ENCODE measurements at places on chromosomes 4 and X.

DNA sequence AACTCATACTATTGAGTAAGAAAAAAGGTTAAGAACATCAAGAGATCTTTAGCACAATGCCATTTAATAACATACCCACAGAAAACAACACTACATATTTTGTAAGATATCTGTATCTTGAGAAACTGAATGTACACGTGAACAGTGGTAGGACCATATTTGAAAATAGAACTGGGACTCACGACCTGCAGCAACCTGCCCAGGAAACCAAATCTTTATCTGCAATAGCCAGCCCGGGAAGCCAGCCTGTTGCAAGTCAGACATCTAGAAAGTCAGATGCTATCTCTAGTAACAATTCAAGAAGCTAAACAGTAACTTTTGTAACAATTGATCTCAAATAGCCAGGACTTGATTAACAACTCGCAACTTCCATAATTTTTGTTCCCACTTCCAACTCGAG lies 52.6 kb upstream of the SOD3 start:
- no peak for DNase-seq

GRCh38 chrX:2576793-2577192 lies 76.0 kb upstream of the DHRSX start:
- DNase-seq = no peak

DNA sequence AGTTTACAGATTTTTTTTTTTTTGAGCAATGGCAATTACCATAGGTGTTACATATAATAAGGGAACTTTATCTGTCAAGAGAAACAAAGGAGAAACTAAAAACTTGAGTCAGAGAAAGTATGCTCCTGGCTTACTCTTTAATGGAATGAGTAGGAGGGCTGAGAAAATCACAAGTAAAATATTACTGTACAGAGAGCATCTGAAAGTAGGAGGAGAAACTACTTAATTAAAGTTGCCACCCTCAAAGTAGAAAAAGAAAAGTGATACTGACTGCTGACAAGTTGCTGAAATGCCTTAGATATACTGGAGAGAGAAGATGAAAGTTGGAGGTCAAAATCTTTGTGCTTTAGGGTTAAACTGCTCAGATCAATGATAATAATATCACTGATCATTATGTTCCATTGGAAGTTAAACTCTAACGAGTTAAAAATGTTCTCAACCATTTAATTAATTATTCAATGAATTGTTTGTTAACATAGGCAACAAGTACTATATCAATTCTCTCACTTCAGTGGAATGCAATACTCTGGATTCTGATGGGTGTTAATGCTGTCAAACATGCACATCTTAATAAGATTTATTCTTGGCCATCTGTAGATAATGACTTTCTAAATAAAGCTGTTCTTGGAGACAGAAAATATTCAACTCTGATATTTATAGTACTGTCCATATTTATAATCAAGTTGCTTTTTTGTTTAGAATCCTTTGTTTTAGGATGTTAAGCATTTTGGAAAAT lies 61.2 kb upstream of the CAMK2D start:
- no peak for DNase-seq

- DNase-seq = peak; percentile 13
Measured at GRCh38 chr4:122577808-122578781, 42.8 kb downstream of the IL21 start.

DNA sequence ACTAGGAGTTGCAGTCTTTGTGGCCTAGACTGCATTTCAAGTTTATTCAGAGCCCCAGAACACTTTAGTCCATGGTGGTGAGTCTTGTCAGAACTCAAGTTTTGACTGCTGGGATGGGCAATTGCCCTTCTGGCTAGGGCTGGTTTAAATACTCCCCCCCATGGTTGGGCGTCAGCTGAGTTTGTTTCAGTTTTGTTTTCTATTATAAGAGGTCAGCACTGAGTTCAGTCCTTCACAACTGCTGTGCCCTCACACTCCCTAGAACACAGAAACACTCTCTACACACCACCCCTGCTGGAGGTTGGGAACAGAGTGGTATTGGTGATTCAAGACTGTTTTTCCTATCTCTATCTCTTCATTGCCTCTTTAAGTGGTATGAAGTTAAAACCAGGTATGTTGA lies 217.0 kb downstream of the GUCY2F start:
- no peak for DNase-seq

DNA sequence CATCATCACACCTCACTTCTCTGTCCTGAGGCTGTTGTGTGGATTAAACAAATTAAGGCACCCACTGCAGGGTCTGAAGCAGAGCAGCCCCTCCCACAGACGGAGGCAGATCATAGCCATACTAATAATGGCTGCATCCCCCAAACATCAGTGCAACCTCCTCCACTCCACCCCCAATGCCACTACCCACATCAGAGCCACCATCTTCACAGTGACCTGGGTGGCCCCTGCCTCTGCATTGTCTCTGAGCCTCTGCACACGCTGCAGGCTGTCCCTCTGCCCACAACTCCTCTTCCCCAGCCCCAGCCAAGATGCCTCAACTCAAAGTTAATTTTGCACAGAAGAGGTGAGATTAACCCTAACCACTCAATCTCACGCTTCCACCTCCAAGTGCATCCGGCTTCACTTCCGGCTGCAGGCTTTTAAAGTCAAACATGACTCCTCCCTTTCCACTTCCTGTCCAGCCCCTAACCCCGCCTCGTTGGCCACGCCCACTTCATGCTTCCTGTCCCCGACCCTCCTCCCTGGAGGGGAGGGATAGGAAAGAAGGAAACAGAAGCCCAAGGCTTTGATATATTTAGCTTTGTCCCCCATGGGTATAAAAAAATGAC lies 22.7 kb downstream of the JAKMIP1 start:
- no peak for DNase-seq

DNA sequence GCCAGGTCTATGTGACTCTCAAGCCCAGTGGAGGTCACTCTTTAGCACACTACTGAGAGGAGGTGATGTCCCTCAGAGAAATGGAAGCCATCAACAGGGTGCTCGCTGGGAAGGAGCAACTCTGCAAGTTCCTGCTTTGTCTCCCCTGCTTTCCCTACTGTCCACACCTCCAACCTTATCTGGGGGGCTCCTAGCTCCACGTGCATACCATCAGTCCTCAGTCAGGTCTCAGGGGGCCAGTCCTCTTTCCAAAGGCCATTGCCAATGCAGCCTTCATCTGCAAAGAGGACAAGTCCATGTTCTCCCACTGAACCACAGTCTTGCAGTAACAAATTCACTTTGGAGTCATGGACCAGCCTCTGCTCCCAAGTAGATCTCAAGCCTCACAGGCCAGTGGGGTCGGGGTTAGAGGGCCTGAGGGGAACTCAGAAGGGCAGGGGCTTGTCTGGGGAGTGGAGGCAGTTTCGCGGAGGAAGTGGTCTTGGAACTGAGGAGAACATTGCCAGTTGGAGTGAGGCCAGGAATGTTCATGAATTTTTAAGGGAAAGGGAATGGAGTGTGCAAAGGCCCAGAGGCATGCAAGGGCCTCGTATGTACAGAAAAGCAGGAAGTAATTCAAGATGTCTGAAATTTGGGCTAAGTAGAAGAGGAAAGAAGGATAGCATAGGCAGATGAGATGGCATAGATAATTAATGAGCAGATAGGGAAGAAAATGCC lies 8.9 kb downstream of the RTL5 start:
- no peak for DNase-seq

DNA sequence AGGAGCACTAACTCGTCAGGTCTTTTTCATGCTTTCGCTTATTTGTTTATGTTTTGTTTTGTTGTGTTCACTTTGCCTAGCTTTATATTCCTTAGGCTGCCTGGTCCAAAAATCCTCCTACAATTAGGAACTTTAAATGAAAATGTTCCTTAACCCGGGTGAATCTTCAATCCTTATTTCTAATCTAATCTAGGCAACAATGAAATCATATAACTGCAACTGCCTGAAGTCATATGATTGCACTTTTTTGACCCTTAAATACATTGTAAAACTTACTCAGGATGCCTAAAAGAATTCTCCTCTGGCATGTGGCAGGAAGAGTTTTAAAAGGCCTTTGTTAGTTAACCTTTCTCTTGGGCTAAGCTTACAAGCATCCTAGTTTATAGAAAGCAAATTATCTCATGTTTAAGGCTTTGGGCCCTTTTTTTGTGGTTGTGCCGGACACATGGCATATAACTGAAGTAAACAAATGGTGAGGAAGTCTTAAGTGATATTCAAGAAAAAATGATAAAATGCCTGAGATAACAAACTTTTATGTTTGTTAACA lies 279.4 kb downstream of the FAT4 start:
- no peak for DNase-seq

DNA sequence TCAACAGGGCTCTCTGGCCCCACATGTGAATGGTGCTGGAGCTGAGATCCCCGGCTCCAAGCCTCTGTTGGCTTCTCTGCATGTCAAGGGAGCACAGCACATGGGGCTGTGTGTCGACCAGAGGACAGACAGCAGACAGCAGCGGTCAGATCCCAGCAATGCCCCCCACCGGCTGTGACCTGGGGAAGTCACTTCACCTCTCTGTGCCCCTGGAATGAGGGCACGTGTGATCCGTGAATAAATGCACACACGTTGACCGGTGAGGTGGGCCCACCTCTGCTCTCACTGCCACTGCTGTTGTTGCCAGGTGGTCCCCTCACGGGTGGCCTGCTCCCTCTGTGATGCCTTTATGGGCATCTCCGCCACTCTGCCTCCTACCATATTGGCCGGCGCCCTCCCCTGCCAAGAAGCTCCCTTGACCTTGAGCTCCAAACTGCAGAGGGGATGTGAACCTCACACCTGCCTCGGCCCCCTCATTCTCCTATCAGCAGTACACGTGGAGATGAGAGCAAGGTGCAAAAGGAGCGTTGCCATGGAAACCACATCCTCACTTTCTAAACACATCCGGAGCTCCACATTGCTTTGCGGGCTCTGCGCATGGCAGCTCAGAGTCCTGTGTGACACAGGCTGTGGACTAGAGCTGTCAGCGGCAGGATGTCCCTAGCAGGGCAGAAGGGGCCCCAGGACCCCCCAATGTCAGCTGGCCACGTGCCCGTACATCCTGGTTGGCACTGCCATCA lies 75.4 kb downstream of the ABLIM2 start:
- no peak for DNase-seq

- no peak for DNase-seq
Measured at GRCh38 chr4:1903035-1903434, 31.8 kb downstream of the NSD2 start.

DNA sequence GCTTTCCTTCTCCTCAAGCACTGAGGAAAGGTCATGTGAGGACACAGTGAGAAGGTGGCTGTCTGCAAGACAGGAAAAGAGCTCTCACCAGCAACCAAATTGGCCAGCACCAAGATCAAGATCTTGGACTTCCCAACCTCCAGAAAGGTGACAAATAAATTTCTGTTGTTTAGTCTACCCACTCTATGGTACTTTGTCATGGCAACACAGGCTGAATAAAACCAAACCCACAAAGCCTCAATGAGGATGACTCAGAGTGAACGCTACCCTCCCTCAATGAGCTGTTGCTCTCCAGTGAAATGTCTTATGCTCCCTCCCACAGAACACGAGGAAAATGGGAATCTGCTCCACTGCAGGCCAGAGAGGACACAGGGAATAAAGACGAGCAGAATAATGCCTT lies 244.1 kb downstream of the RAB28 start:
- no peak for DNase-seq

DNA sequence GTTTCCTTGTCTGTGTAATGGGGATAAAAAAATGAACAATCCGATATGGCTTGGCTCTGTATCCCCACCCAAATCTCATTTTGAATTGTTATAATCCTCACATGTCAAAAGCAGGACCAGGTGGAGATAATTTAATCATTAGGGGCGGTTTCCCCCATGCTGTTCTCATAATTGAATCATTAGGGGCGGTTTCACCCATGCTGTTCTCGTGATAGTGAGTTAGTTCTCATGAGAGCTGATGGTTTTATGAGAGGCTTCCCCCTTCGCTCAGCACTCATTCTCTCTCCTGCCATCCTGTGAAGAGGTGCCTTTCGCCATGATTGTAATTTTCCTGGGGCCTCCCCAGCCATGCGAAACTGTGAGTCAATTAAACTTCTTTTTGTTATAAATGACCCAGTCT lies 633.5 kb downstream of the RAPGEF2 start:
- no peak for DNase-seq

GRCh38 chr4:25297528-25298242 lies 14.9 kb upstream of the ZCCHC4 start:
- DNase-seq = no peak

- DNase-seq = no peak
Measured at GRCh38 chrX:50871922-50872453, 38.5 kb upstream of the BMP15 start.

DNA sequence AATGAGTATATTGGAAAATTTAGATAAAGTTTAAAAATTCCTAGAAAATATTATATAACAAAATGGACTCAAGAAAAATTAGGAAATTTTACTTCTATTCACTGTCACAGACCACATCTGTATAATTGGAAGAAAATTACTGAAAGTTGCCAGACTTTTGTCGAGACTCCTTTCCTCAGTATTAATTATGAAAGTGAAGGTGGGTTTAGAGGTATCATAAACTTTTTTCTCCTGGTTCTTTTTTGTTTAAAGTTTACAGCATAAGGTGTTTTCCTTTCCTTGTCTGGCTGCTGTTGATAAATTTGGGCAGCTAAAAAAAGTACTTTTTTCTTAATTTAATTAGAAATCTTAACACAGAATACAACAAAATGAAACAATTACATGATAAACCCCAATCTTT lies 6.7 kb upstream of the TEX13D start:
- no peak for DNase-seq

- no peak for DNase-seq
Measured at GRCh38 chr4:185589067-185589836, 53.9 kb upstream of the PDLIM3 start.

GRCh38 chrX:65586491-65586890 lies 51.9 kb upstream of the LAS1L start:
- no peak for DNase-seq

GRCh38 chr4:39043861-39044363 lies 11.7 kb upstream of the TMEM156 start:
- DNase-seq = peak; percentile 31

GRCh38 chr4:142353149-142353738 lies 492.9 kb downstream of the INPP4B start:
- no peak for DNase-seq

DNA sequence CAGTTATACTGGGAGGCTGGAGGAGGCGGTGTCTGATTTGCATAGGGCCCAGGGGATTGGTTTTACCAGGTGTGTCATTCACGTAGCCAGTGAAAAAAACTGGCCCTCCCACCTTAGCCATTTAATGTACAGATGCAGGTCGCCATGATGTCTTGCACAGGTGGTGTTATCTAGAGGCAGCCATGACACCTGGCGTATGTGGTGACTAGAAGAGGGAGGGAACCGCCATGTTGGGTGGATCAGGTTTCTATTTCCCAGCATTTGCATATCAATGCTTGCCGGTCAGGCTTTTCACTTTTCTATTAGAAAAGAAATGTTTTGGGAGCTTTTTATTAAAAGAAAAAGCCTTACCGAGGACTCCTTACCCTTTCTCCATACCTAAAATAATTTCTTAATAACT lies 523.4 kb downstream of the ADGRL3 start:
- DNase-seq = no peak

- no peak for DNase-seq
Measured at GRCh38 chrX:101785142-101785541, 125.5 kb upstream of the ARMCX2 start.

GRCh38 chr4:82905205-82905604 lies 4.7 kb downstream of the THAP9 start:
- DNase-seq = no peak

Measured in NCI-H1417 (cell line).